Activated T-helper 1 cell treated with anti-CD3 and anti-CD28 coated beads, Interleukin-2, amount 50 U/mL, for 16 hours (primary cell): ENCODE measurements at places on chromosomes 11 and 22.

- DNase-seq = no peak
These were observed 34.1 kb downstream of the CERK start for GRCh38 chr22:46703996-46704370.

DNA sequence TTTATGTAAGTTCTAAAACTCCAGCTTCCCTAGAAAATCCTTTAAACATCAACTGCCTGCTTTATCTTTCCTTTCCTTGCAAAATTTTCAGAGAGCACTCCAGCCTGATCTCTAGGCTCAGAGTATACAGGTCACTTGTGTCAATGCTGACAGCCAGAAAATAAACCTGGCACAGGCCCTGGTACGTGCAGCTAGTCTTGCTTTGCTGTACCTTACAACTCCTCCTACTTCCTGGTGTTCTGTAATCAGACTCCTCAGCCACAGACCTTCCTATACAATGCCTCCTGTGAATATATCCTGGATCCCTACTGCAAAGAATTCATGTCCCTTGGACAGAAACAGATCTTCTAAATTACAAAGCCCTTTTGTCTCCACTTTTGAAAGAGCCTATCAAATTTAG is 24.2 kb upstream of the TMEM123 start:
- DNase-seq = no peak

- DNase-seq = no peak
These were observed 115.7 kb upstream of the C11orf87 start for GRCh38 chr11:109306322-109306721.

DNA sequence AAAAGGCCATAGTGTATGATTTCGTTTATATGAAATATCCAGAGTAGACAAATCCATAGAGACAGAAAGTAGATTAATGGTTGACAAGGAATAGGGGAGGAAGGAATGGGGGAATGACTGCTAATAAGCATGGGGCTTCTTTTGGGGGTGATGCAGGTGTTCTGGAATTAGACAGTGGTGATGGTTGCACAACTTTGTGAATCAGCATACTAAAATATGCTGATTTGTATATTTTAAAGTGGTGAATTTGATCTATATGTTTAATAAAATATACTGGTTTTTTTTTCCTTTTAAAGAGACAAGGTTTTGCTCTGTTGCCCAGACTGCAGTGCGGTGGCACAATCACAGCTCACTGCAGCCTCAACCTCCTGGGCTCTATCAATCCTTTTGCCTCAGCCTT is 6.5 kb upstream of the HORMAD2 start:
- DNase-seq = no peak

- no peak for DNase-seq
These were observed 838.2 kb downstream of the NTM start for GRCh38 chr11:132208477-132209055.
